ENCODE measurements at places on chromosomes 2 and 18. TPM values are rescaled to one million over a fixed set of nuclear protein-coding genes. Genes with fewer than 3 reads are reported as not detected.

DNA sequence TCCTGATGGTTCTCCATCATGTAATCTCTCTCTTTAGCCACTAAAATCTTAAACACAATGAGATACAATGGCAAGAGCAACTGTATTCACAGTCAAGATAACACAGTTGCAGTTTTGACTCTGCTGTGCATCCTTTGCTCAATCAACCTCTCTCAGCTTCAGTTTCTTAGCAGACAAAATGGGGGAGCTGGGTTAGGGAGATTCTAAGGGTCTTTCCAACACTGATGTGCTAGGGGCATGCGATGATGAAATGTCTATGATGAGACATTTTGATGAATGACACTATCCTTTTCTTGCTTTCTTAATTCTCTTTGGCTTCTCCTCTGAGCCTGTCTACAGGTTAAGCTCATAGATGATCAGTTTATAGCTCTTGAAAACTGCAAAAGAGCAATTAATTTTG, 1.1 kb downstream of the SERPINB10 start:
- no peak for DNase-seq

UGT1A5 gene
- not detected for polyA plus RNA-seq

- no peak for DNase-seq
Observed at GRCh38 chr18:54162431-54162830, 62.0 kb downstream of the MBD2 start.

WNT10A gene
- polyA plus RNA-seq: 7.2 TPM

RIT2 gene
- polyA plus RNA-seq: not detected

GRCh38 chr18:44988821-44989587, 308.3 kb downstream of the SETBP1 start:
- DNase-seq: no peak

DNA sequence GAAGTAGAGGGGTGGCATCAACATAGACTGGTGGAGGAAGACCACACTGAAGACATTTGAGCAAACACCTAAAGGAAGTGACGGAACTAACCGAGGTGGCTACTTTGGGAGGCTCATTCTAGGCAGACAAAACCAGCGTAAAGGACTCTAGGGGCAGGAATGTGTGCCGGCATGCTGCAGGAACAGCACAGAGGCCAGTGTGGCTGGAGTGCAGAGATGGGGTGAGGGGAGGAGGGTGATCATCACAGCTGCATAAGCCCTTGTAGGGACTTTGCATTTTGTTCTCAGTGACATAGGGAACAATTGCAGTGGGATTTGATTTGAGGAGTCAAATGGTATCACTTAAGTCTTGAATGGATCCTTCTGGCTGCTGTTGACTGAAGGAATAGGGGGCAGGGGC, 253.5 kb downstream of the NCKAP5 start:
- no peak for DNase-seq

DNA sequence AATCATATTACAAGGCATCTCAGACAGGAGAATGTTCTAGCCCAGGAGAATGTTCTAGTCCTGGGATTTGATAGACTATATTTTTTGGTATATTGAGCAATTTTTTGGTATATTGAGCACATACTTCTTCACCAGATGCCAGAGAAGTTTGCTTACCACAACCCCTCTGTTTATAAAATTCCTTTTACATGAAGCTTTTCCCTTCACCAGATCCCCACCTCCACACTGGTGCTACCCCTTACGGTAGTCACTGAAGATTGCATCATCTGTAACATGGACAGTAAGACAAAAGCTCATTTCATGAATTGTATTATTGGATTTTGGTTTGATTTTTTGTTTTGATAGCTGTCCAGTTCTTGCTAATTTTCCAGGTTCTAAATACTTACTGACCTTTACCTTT, 7.2 kb upstream of the HNMT start:
- DNase-seq: no peak

Data from GM12878 (cell line).